ENCODE measurements at places on chromosomes 4 and X.

- no peak for DNase-seq
Observed at GRCh38 chr4:163380703-163381102, 37.0 kb downstream of the NPY5R start.

DNA sequence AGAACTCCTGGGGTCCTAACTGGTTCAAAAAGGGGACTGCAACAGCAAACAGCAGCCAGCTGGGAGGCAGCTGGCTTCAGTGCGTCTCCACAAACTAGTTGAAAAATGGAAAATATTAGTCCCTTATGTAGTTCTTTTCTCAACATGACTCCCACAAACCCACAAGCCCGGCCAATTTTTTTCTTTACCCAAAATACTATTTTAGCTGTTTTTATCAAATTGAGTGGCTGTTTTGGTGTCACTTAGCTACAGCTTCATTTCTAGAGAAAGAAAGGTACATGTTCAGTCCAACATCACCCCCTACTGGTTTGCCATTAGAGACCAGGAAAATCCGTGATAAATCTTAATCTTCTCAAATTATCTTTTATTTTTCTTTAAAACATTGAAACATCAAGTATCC lies 97.2 kb downstream of the GUCY2F start:
- no peak for DNase-seq

DNA sequence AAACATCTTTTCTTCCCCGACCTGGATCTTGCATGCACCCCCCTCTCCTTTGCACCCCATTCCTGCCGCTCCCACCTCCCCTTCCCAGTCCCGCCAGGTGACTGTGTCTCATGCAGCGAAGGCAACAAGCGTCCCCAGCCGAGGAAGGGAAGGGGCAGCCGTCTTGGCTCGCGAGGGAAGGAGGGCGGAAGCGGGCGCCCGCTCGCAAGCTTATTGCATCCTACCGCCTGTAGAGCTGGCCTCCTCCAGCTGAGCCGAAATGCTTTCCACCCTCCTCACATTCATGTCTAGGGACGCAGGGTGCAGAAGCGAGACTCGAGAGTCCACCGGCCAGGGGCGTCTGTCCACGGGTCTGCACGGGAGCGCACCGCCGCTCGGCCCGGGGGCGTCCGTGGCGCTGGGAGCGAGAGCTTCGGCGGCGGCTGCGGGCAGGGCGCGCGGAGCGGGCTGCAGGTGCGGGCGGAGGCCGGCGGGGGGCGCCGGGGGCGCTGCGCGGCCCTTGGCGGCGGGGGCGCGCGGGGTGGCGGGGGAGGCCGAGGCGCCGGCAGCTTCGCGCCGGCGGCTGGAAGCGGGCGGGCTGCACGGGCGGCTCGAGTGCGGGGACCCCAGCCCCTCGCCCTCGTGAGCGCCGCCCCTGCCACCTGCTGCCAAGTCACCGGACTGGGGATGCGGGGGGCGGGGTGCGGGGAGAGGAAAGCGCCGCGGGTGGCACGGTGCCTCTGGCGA lies at the start of gene KCNIP4:
KCNIP4 (minus strand) TSS at position 426 of the 726 bp plus-strand sequence.
- DNase-seq, result peak; percentile 64

- no peak for DNase-seq
Observed at GRCh38 chr4:22345678-22346077, 170.2 kb downstream of the ADGRA3 start.

DNA sequence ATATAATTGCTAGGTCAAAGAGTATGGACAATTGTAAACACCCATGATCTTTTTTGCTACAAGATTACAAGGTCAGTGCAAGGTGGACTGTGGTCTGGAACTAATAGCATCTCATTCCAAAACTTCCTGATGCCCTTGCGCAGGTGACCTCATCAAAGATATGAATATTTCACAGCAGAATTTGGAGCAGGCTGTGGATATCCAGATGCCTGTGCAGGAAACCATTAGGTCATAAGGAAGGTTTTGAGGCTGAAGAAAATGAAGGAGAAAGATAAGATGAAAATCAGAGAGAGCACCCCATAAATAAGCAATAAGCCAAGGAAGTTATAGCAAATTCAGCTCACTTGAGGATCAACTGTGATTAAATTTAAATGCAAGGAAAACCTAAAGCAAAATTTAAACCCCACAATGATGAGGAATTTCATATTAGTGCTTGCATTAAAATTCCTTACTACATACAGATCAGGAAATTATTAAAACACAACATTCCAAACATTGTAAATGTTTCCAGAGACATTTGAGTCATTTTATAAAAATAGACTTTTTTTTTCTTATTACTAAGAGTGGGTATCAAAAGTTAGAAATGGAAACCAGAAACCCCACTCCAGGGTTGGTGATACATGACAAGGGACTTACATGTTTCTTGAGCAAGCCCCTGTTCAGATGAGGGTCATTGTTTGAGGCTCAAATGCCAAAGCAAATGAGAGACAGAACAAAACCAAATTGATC lies 100.7 kb upstream of the FAM9C start:
- no peak for DNase-seq

DNA sequence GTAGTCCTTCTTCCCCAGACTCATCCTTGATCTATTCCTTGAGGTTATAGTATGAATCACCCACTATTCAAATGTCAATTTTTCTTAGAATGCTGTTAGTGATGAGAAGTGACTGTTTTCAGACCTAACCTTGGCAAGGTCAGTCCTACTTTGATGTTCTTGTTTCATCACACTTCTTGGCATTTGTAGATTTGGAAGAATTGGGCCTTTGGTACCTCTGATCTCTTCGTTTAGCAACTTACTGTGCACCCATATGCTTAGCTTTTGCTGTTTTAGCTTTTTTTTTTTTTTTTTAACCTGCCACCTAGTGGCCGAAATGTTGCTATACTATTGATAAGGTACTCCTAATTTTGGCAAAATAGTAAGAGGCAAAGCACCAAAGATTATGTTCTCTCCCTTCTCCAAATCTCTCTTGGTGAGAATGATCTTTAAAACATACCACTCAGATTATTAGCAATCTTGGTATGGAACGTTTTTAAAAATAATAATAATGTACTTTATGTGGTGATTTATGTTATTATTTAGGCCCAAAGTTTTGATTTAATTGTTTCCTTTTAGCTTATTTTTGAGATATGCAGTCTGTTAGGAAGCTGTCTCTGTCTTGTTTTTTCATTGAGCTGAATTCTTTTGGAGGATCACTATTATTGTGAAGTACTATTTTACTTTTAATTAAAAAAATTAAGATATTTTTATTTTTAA lies 16.6 kb downstream of the DCK start:
- DNase-seq, result no peak

DNA sequence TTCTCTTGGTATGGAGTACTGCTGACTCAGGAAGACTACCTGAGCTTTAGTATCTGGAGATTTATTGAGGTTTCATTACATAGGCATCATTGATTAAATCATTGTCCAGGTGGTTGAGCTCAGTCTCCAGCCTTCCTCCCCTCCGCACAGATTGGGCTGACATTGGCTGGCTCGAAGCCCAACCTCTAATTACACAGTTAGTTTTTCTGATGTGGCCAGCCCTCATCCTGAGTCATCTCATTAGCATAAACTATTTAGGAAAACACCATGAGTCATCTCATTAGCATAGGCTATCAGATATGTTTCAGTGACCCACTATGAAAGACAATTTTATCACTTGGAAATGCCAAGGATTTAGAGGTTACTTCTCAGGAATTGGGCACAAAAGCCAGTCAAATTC lies 93.9 kb upstream of the ANKRD50 start:
- no peak for DNase-seq

- no peak for DNase-seq
Observed at GRCh38 chr4:20431543-20431951, 179.8 kb downstream of the SLIT2 start.

DNA sequence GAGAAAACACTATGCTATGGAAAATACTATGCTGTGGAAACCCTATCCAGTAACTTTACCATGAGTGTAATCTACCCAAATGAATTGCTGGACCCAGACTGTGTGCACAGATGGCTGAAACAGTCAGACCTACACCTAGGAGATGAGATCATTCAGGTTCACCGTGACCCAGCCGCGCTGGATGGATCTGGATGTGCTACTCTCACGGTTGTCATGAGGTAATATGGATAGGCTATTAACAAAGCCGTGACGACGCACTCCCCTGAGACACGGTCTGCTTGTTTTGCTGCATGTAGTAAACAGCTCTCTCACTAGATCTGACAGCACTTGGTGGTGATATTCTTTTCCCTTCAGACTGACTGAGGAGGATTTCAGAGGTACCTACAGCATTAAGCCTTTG lies 832.5 kb upstream of the GRID2 start:
- DNase-seq, result no peak

DNA sequence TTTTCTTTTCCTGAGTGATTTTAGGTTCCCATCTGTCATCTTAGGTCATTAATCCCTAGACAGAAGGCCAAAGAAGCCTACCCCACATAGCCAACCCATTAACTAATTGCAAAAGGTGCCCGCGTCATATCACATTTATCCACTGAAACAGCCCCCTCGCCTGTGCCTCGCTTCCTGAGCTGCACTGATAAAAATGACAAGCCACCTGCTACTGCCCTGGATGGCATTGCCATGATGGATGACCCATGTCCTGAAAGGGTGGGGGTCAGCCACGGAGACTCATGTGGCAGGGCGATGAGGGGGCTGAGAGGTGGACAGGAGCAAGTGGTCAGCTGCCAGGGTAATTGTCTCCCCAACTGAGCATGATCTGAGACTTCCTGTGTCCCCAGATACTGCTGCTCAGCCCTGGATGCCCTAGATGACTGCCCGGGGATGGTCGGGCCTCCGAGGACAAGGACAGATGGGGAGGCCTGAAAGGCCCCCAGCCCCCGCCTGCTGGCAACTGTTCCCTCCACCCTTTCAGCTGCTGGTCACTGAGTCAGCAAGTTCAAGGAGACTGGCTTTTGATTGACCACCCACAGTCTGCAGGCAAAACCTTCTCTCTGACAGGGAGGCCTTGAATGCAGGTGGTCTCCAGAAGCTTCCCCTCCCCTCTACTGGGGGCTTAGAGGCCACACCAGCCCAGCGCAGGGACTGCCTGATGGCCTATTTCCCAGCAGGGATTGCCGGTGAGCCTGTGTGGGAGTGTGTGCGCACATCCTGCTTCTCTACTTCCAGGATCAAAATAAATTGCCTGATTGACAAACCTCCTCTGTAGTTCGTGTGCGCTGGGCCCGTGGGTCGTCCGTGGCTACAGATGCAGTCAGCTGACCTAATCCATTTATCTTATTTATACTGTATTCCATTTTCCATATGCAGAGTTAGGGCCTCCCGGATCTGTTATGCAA lies 496.3 kb downstream of the BCOR start:
- no peak for DNase-seq

DNA sequence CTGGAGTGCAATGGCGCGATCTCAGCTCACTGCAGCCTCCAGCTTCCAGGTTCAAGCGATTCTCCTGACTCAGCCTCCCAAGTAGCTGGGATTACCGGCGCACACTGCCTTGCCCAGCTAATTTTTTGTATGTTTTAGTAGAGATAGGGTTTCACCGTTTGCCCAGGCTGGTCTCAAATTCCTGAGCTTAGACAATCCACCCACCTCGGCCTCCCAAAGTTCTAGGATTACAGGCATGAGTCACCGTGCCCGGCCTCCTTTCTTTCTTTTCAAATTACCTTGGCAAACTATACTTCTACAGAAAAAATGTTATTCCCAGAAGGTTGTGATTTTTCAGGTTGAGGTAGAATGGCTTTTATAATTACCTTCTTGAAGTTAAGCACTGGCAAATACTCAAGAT lies 321.9 kb upstream of the PRPS2 start:
- DNase-seq, result no peak

DNA sequence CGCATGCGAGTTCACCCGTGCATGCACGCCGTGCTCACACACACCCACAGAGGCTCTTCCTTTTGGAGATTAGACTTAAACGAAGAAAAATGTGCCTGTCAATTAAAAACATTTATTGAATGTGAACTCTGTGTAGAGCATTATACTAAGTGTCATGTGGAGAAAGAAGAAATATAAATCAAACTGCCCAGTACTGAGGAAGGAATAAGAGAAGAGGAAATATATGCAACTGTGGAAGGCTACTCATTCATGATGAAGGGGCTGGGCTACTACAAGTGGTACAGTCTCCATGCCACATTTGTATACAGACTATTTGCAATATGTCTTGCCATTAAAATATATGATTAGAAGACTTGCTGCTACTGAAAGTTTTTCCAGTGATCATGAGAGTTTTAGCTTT lies 714.7 kb downstream of the DMD start:
- no peak for DNase-seq

DNA sequence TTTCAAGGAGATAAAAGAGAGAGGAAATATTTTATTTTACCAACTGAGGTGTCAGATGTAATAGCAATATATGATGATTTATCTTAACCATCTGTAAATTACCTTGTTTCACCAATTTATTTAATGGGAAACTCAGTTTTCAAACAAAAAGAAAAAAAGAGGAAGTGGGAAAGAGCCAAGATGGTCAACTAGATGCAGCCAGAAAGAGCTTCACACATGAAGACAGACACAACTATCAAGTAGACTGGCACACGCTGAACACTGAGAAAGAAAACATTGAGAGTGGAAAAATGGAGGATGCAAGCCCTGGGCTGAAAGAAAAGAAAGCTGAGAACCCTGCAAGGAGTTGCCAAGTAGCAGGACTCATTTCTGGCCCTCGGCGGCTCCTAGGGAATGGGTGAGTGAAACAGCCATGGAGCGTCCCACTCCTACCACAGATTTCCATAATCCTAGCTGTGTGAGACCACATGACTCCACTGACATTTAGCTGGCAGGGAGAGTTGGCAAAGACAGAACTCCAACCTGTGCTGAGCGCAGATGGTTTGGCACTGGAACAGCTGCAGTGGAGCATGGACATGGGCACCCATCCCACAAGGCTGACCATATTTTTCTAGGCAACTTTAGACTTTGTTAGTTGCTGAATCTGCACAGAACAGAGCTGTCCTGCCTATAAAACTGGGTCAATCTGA lies 409.3 kb downstream of the FAM47B start:
- DNase-seq, result no peak

GRCh38 chr4:54320826-54321685 lies 92.0 kb downstream of the PDGFRA start:
- no peak for DNase-seq

DNA sequence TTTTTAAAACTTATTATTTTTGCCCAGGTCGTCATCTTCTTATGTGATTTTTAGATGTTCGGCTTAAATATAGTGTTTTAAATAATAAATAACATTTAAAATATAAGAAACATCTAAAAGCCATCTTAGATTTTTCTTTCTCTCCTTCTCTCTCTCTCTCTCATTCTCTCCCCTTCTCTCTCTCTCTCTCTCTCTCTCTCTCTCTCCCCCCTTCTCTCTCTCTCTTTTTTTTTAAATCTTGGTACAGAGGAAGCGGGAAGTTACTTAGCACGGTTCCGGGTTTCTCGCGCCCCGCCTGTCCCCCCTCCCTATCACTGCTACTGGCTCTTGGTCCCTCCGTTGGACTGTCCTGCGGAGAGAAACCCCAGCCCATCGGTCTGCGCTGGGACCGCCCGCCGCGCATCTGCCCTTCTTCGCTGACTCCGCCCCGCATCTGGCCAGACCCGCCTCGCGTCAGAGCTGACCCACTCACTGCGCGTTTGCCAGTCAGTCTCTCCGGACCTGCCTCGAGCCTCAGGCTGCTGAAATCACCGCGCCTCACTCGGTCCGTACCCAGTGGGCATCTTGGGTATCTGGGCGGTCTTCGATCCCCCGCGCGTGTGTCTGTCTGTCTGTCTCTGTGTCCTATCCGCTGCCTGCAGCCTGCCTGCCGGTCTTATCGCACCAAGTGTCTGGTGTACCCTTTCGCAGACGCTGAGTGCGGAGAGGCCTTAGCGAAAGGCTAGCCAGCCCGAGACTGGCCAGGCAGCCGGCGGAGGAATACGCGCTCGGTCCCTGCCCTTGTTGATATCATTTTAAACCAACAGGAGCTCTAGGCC lies at the start of gene PABPC5:
PABPC5 (plus strand) TSS at position 489 of the 818 bp plus-strand sequence. CDS start 739 bp downstream, outside the sequence.
- peak; percentile 95 for DNase-seq

GRCh38 chrX:74535408-74536151 lies 78.8 kb downstream of the RLIM start:
- peak; percentile 49 for DNase-seq

- no peak for DNase-seq
Observed at GRCh38 chr4:128517739-128518510, 230.3 kb upstream of the PGRMC2 start.

Measured in H9 (cell line).